Colonic mucosa (tissue), 4 donors: ENCODE measurements at places on chromosomes 1 and 21. TPM values are rescaled to one million over a fixed set of nuclear protein-coding genes. Genes with fewer than 3 reads are reported as not detected.

RIPPLY3 gene
- total RNA-seq, result not detected

LDLRAP1 gene
- 40.1 TPM for total RNA-seq

DLGAP3 gene
- 0.54 TPM for total RNA-seq

RPS6KC1 gene
- total RNA-seq, result 9.6 TPM

AHDC1 gene
- total RNA-seq, result 18.4 TPM

LTN1 gene
- total RNA-seq, result 33.2 TPM

SORT1 gene
- 134 TPM for total RNA-seq
